ENCODE measurements at places on chromosomes 3 and 15.
A peak's percentile ranks its signal among the peaks of the same experiment; 100 is the strongest.

GRCh38 chr3:150737874-150738679, 24.9 kb downstream of the SIAH2 start:
- no peak for DNase-seq

- DNase-seq: no peak
Observed at GRCh38 chr3:71684046-71684756, 41.0 kb downstream of the EIF4E3 start.

DNA sequence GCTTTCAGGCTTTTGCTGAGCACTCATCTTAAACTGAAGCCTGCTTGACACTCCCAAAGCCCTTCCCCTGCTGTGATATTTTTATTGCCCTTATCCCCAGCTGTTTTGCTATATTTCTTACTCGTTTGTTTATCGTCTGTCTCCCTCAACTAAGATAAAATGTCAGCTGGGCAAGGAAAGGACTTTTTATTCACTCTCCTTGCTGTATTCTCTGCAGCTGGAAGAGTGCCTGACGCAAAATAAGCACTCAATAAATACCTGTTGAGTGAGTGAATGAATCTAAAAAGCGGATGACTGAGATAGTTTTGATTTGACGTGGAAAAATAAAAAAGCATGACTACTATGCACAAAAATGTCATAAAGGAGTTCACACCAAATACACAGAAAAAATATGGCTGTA, 84.8 kb upstream of the POMGNT2 start:
- no peak for DNase-seq

DNA sequence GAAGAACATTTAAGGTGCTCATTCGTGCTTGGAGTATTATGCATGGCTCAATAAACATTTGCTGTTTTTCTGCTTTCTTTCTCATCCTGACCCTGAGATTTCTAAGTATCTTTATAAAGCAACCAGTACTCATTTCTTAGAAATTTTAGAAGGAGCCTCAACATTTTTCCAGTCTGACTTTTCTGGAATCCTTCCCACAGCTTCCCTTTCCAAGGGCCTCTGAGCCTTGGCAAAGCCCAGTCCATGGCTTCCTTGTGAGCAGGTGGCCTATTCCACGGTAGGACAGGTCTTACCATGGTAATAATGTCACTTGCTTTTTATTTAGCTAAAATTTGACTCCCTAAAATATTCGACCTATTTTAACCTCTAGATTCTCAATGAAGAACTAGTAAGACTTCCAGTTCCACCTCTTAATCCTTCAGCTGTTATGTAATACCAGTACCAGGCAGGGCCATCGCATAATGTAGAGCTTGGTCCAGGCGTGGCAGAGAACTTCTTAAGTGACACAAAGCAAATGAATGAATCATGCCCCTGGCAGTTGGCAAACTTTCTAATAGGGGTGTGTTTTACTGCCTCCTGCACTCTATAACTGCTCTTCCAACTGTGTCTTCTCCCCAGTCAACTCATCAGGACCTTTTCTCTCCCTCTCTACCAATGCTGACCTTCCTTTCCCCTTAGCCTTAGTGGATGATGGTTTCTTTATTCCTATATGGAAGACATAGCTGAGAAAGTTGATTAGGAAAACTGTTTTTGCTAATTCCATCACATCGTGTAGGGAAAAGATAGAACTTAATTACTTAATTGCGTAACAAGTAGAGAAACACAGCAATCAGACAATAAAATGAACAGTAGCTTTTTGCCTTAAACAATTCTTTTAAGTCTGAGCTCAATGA, 894 bp upstream of the TM4SF4 start:
- no peak for DNase-seq

- DNase-seq: peak; percentile 83
Observed at GRCh38 chr3:97821774-97822358, at the start of gene CRYBG3. TSS of gene CRYBG3 (plus strand) at chr3:97822011. CDS start at chr3:97822207, 196 bp downstream.

All from midbrain (tissue), 1 donor.